NCI-H146 (cell line): ENCODE measurements at places on chromosomes 3 and 15.

DNA sequence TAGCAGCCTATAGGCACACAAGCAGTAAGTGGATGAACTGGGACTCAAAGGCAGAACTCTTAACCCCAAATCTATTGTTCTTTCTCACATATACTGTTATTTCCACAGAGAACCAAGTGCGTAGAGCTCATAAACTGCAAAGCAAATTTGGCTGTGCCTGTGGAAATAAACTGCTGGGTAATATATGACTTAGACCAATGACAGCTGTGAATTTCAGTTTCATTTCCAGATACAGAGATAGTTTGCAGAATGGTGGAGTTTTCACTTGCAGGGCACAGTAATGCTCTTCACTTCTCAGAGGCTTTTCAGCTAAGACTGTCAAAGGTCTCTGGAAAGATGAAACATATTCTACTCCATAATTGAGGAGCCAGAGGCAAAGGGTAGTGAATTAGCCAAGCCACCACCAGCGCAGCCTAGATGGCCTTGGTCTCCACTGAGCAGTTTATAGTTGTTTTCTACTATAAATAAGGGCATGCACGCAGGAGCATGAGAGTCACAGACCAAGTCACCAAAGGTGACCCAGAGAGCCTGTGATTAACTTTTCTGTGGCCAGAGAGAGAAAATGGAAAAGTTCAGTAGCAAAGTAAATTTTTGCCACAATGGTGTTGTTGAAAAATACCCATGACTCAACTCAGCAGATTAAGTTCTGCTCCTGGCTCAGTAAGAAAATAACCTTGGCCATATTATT is 180.7 kb upstream of the GRM7 start:
- no peak for DNase-seq

DNA sequence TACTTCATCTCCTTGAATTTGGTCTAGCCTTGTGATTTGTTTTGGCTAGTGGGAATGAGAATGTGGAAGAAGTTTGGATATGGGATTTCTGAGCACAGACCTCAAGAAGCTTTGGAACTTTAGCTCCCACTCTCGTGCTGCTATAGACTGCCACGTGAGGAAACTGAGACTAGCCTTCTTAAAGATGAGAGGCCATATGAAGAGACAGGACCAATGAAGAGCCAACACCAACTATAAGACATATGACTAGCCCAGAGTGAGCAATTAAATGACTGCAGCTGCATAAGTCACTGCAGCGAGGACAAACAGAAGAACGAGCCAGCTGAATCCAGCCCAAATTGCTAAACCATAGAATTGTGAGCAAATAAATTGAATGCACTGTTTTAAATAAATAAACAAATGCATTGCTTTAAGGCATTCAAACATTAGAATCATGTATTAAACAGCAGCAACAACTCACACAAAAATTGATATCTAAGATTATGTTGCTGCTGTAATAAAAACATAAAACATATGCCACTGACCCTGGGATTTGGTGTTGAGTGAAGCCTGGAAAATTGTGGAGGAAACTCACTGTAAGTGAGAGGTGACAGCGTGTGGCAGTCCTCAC is 15.7 kb upstream of the CNTN4 start:
- DNase-seq, result no peak

DNA sequence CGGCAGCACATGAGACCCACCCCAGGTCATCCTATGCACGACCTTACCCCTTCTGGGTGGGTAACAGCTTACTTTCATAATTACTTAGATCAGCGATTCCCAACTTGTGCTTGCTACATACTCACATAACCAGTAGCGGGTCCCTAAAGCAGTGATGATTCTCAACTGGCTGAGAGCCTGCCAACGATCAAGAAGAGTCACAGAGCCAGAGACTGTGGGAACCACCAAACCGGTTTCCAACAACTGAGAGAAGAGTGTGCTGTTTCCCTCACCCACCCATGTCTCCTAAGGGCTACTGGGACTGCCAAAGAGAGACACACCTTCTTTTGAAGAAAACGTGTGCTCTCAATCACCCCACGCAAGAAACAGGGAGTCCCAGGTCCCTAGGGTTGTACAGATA is 12.0 kb upstream of the XXYLT1 start:
- DNase-seq, result no peak

DNA sequence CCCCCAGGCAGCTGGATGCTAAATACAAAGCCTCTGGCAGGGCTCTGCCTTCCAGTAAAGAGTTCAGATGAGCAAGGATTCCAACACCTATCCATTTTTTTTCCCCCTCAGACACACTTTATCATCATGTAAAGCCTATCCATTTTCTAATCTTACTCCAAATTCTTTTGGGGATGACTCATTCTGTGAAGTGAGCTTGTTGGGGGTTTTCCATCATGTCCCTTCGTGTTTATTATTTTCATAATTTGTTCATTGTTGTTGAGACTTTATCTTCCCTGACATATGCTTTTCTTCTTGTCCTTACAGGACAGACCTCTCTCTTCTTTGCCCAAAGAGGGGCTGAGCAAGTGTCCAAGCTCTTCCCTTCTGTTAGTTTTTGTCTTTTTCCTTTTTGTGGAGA is 34.7 kb upstream of the SH3BP5 start:
- DNase-seq, result no peak

DNA sequence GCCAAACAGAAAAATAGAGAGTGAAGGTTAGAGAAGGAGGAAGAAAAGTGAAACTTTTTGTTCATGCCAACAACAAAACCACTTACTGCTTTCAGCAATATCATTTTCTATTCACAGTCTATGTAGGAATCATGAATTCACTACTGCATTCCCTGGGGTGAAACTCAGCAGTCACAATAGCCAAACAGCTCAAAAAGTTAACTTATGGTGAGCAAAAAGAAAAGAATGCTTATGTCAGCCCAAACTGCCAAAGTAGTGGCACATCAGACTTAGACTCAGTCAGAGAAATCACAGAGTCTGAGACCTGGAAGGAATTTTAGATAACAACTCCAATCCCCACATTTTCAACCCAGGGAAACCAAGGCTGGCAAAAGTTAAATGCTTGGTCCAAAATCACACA is 238.7 kb upstream of the TMCO5A start:
- no peak for DNase-seq

- DNase-seq, result no peak
Measured at GRCh38 chr3:16936233-16936632, 51.5 kb downstream of the PLCL2 start.

DNA sequence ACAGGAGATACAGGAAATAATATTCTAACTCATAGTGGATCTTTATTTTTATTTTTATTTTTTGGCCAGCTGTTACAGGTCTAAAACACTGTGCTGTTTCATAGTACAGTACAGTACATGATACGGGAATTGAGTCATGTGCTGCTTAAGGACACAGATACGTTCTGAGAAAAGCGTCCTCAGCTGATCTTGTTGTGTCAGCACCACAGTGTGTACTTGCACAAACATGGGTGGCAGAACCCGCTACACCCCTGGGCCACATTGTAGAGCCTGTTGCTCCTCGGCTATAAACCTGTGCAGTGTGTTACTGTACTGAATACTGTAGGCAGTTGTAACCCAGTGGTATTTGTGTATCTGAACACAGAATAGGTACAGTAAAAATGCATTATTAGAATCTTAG is 183.4 kb downstream of the OR4M2 start:
- no peak for DNase-seq

DNA sequence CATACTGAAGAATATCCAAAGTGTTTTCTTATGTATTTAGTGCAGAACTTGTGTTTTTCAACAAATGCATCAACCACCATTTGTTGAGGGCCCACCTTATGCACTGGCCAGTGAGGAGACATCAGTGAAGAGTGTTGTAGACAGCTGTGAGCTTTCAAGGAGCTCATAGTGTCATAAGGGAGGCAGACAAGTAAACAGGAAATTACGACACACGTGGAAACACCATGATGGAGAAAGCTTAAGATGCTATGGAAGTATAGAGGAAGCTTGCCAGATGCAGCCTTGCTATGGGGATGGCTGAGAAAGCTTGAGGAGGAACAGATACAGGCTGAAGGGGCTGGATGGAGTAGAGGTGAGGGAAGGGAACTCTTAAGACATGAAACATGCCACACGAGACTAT is 50.8 kb upstream of the PSMD6 start:
- DNase-seq, result no peak

GRCh38 chr3:196886144-196886543 is 18.4 kb downstream of the SENP5 start:
- DNase-seq, result no peak

DNA sequence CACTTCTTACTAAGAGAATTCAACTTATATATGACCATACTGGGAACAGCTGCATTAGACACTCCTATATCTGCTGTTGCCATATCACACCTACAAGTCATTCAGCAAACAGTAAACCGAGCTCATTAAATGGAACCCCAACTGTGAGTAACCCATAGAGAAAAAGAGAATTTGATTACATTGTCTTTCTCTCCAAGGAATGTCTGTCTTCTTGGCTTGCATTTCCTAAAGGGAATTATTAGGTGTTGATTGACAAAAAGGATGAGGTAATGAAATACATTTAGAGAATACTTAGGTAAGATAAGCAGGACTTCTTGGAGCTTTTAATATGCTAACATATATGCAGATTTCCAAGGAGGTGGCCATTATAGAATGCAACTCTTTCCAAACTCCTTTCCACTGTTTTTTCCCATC is 76.8 kb downstream of the SLMAP start:
- no peak for DNase-seq

- DNase-seq, result no peak
Measured at GRCh38 chr3:158728851-158729250, 3.4 kb downstream of the RARRES1 start.

GRCh38 chr3:149579838-149580542 is 77.8 kb downstream of the WWTR1 start:
- DNase-seq, result no peak

- no peak for DNase-seq
Measured at GRCh38 chr3:43095370-43095769, 10.5 kb downstream of the POMGNT2 start.

GRCh38 chr15:51401872-51402517 is 60.5 kb downstream of the GLDN start:
- DNase-seq, result peak; percentile 2

GRCh38 chr3:115581362-115582135 is 41.8 kb upstream of the GAP43 start:
- no peak for DNase-seq

GRCh38 chr3:56468184-56469106 is at the start of gene ERC2:
Gene ERC2 (minus strand): TSS chr3:56468467.
- peak; percentile 77 for DNase-seq

DNA sequence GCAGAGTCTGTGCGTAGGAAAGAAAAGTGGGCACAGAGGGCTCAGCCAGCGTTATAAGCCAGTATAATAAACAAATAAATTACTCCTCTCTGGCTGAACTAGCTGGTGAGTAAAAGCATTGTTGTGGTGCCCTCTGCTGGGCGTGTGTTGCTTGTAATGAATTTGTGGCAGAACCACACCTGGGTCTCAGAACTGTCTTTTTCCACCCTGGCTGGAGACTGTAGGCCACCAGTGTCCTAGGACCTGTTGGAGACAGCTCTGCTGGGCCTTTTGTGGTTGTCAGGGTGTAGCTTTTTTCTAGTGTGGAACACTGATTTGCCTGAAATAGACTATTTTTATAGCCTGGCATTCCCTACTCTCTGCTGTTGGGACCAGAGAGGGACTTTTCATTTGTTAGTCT is 130.5 kb upstream of the EIF1B start:
- peak; percentile 43 for DNase-seq

GRCh38 chr15:37837276-37837675 is 97.2 kb upstream of the TMCO5A start:
- DNase-seq, result no peak

- no peak for DNase-seq
Measured at GRCh38 chr3:196096382-196096953, 14.6 kb upstream of the TFRC start.

- no peak for DNase-seq
Measured at GRCh38 chr3:5181469-5182141, 5.9 kb upstream of the EDEM1 start.

GRCh38 chr3:78455712-78456433 is 1311.9 kb downstream of the ROBO1 start:
- no peak for DNase-seq

GRCh38 chr15:80494351-80494751 is 90.2 kb downstream of the ARNT2 start:
- DNase-seq, result no peak

- no peak for DNase-seq
Measured at GRCh38 chr15:78061963-78062427, 15.5 kb downstream of the TBC1D2B start.

- no peak for DNase-seq
Measured at GRCh38 chr3:45207446-45207845, 18.6 kb downstream of the TMEM158 start.

DNA sequence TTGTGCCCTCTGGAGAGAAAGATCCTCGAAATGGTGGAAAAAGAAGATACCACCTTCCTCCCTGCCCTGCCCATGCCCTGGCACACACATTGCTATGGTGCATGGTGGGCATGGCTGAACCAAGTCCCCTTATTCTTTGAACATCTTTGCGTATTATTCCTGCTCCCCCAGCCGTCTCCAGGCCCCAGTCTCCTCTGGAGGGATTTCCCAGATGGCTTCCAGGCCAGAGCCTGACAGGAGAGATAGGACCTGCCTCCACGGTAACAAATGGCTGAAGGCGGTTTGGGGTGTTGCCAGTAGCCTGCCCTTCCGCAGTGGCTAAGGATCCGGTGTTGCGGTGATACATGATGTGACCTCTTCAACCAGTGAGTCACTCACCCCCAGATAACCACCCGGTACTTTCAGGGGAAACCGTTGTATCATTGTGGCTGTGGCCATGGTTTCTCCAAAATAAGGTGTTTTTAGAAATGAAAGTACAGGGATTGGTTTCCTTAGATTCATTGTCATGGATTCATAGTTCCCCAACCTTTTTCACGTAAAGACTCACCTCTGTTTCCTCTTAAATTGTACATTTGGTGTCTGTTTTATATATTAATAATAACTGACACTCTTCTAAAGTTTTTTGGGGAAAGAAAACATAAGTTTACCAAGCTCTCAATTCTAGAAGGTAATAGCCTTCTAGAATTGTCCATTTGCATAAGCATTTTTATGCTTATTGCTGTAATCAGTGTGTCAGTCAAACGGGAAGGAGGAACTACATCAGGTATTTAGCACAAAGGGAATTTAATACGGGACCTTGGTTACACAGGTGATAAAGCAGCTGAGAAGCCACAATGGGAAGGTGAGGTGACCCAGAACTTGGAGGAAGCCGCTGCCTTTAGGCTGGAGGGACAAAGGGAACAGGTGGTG is 25.9 kb downstream of the SMAD3 start:
- DNase-seq, result peak; percentile 85
